ENCODE measurements at places on chromosomes 1 and 21.

GRCh38 chr1:185654199-185654951, 79.8 kb upstream of the HMCN1 start:
- no peak for DNase-seq

- DNase-seq, result no peak
Measured at GRCh38 chr1:19762175-19762779, 37.4 kb downstream of the TMCO4 start.

GRCh38 chr1:39866767-39867166, 16.5 kb downstream of the TRIT1 start:
- no peak for DNase-seq

DNA sequence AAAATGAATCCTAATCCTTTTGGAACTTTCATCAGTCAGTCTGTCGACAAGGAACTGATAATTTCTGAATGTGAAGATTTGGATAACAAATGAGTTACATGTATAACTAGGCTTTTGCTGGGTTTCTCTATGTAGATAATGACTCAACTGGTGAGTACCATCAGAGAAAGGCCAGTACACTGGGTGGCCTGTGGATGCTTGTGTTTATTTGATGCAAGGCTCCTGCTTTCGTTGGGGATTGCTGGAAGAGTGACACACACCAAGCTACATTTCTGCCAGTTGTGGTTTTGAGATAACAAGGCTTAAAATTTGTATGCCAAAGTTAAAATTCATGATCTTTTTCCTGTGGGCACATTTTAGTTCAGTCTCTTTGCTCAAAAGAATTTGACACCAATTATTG, 115.7 kb upstream of the UBE2U start:
- no peak for DNase-seq

- DNase-seq, result no peak
Measured at GRCh38 chr1:97128426-97128825, 406.8 kb downstream of the PTBP2 start.

DNA sequence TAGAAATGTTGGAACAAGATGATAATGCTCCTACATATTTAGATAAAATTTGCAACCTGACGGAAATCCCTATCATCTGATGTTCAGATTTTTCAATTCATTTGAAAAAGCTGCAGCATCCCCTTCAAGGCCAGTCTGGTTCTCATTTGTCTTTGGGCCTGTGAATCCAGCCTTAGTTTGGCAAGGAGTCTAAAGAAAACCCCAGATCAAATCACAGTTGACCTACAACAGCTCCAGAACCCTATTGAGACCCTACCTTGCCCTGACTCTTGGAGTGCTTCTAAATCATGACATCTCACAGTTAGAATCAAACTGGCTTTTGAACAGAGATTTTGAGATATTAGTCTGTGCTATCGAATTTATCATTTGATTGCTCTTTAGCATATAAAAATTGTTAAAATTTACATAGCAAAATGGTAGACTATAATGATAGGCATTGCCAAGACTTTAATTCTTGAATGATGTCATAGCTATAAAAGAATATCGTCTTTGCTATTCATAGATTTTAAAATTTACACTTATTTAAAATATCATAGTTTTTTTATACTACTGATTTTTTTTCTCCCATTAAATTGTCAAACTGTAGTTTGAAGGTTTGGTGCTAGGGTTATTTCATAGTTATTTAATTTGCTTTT, 2.2 kb downstream of the PPP2R5A start:
- no peak for DNase-seq

DNA sequence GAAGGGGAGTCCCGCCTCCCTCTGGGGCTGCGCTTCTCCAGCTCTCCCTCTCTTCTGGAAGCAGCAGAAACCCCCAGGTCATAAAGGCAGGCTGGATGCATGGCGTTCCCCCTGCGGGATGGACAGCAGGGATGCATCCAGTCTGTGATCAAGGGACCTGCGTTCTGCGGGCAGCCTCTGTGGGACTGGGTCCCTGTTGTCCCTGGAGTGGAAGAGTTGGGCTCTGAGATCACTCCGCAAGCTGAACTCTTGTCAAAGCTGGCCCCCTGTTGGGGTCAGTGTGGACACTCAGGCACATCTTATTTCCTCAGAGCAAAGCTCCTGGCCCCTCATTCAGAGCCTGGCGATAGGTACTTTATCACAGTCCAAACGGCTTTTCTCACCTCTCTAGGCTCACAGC, 341.2 kb downstream of the PTPRU start:
- DNase-seq, result no peak

DNA sequence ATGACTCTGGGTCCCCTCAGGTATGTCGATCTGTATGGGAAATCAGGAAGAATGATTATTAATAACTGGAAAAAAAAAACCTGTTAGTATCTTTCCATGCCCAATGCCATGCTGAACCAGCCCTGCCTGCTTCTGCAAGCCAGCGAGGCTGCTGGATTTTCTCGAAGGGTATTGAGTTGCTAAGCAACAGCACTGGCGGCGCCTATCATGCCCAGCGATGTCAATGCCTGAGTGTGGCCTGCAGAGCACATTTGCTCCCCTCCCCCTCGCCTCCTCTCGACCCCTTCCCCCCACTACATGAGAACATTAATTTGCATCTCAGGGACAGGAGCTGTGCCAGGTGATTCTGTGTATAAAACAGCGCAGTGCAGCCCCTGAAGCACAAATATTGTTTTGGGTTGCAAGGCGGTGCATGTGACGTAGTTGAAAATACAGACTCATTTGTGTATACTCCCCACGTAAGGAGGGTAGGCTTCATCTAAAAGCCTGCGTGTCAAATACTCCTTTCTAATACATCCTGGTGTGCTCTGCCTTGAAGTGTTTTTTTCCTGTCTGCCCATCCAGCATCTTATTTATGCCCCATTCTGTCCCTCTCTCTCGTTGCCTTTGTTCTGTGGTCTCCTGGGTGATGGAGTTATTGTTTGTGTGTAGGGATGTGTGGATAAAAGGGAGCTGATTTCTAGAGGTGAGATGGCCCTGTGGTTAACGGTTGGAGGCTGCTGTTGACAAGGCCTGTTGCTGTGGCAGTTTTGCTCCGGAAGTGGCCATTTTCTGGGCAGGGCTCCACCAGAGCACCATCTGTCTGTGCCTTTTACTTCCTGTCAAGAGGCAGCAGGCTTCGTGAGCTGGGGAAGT, 32.7 kb upstream of the ATP5PO start:
- peak; percentile 73 for DNase-seq

DNA sequence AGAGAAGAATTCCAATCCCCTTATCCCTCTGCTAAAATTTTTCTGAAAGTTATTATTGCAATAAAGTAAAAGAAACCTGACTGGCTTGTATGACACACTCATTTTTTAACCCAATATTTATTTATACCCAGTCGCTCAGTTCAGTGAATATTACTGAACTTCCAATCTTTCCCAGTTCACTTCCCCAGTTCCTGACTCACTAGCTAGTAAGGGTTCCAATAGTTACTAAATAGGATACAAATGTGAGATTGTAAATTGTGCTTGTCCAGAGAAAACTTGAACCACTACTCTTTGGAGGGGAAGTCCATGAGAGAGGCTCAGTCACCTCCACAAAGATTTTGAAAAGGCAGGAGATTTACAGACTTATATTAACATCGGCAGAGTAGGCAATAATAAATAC, 31.4 kb downstream of the PRDX6 start:
- DNase-seq, result no peak

DNA sequence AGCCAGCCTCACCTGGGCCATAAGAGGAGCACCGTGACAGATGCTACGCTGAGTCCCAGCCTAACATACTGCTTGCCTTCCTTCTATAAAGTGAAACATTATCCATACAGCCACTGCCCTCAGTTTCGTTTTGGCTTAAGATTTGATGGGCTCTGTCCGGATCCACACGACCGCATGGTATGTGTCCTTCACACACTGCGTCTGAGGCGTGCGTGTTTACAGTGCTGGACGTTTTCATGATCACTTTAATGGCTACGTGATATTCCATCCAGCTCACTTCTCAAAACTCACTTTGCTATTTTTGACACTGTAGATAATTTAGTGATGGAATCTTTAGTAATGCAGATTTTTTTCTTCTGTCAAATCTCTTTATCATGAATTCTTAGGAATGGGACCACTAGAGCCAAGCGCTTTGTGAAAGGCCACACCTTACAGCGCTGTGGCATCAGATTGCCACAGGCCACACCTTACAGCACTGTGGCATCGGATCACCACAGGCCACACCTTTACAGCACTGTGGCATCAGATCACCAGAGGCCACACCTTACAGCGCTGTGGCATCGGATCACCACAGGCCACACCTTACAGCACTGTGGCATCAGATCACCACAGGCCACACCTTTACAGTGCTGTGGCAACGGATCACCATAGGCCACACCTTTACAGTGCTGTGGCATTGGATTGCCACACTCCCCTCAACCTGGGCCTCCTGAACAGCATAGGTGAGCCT, 47.1 kb downstream of the PRDM15 start:
- DNase-seq, result no peak

DNA sequence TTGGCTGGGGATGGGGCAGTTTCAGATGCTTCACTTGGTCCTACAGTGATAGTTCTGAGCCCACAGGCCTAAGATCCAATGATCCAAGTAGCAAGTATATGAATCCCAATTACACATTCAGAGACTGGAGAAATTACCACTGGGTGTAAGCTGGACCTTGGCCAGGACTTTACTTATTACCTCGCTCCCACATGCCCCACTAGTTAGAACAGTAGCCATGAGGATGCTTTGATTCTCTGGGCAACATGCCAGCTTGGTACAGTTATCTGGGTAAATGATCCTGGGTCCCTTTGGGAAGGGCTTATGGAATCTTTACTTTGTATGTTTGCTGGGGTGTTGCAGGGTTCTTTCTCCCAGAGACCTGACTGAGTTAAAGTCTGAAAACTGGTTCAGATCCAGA, 5.0 kb upstream of the FCAMR start:
- no peak for DNase-seq

- DNase-seq, result no peak
Measured at GRCh38 chr1:38522915-38523567, 336.5 kb downstream of the RRAGC start.

GRCh38 chr1:52659356-52659755, 26.4 kb downstream of the SHISAL2A start:
- no peak for DNase-seq

- no peak for DNase-seq
Measured at GRCh38 chr1:92585831-92586230, 99.1 kb upstream of the GFI1 start.

DNA sequence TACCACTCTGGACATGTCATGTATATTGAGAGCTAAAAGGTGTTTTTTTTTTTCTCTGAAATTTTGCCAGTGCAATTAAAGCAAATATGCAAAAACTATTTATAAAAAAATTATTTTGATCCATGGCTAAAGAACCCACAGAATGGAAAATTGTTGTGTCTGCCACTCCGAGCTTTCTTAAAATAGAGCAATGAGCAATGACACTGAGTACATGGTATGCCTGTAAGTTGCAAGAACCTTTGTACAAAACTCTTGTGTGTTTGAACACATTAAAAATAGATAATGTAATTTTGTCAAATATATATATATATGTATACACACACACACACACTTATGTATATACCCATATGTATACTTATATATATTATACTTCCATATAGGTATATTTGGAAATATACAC, 1530.9 kb upstream of the B3GALT2 start:
- DNase-seq, result no peak

DNA sequence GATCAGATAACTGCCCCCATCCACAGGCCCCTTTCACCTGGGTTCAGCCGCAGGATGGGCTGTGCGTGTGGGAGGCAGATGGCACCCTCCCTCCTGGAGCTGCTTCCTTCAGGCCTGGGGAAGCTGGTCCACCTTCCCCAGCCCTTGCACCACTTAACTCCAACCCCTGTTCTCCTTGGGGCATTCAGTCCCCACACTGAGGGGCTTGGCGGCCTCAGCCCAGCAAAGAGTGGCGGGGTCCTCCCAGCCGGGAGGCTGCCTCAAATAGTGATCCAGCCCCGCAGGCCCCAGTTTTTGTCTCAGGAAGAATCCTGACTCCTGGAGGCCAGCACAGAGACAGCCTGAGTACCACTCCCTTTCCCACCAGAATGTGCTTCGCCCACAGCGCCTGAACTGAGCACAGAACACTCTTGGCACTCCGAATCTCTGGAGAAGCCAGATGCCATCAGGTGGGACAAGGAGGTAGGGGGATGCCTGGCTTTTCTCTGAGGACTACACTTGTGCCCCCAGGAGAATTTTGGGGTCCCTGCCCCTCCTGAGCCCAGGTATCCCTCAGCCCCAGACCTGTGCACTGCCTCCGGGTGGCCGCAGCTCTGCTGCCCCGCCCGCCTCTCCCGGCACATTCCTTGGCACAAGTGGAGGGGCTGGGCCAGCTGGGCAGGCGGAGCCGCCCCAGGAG, 936 bp downstream of the PAQR6 start:
- DNase-seq, result no peak

DNA sequence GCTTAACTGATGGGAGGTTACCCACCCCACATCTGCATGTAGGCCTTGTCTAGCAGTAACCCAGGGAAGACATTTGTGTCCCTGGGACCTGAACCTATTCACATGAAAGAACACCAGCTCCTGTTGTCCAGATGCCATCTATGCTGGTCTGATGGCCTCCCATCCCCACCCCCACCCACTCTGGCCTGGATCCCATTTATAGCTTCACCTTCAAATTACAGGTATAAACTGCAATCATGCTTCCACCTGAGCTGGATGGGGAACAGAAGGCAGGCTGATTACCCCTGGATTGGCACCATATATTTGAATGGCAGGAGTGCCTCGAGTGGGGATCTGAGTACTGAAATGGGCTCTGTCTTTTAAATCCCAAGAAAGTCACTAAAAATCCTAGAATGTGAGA, 312.7 kb upstream of the USP24 start:
- no peak for DNase-seq
